HFF-Myc (cell line): ENCODE measurements at places on chromosomes 13 and 19.
A peak's percentile ranks its signal among the peaks of the same experiment; 100 is the strongest.

DNA sequence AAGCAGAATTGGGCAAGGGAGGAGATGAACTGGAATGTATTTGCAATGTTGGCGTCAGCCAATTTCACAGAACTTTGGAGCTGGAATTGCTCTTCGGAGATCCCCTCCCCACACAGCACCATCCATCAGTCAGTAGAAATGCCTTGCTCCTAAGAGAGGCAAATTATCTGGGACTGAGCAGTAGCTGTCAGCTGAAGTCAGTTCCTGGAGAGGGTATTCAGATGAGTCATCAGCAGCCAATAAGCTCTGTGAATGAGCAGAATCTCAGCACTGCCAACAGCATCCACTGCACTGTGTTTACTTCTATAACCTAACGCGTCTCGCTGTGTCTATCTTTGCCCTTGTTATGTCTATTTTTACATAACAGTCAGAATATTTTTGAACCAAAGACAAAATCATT, 213.7 kb downstream of the SLITRK5 start:
- DNase-seq: no peak

DNA sequence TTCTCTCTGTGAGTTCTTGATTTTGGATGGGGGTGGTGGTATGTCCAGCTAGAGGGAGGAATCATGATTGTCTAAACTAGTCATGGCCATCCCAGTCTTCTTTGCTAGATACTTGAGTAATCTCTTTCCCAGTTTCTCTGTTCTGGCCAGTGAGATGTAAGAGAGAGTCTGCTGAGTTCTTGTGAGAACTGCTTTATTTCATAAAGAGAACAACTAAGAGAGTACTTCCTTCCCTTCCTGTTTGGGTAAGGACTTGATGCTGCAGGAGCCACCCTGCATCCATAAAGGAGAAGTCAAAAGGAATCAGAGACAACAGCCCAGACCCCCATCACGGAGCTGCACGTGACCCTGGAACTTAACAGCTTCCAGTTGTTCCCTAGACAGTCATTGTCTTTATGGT, 3.0 kb upstream of the RASL11A start:
- no peak for DNase-seq

- peak; percentile 40 for DNase-seq
Observed at GRCh38 chr19:5627395-5627904, 4.6 kb downstream of the SAFB start.

GRCh38 chr13:99968521-99969452, 2.8 kb downstream of the ZIC5 start:
- DNase-seq: no peak

DNA sequence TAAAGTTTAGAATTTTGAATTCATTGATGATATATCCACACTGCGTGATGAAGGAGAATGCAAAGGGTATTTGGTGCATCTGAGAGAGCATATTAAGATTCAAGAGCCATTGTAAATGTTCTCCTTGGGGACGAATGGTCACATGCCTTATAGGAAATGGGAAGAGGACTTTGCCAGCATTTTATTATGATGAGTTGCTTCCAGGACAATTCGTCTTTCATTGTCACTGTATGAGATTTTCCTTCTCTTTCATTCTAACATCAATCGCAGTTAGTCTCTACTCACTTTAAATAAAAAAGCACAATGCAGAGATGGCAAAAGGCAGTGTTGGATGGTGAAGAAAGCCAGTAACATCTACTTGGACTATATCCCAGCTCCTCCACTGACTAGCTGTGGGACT, 21.4 kb downstream of the WDFY2 start:
- no peak for DNase-seq

GRCh38 chr13:44439452-44440024, 65.9 kb downstream of the SERP2 start:
- DNase-seq: no peak

- no peak for DNase-seq
Observed at GRCh38 chr19:44846455-44847143, 502 bp downstream of the NECTIN2 start.

DNA sequence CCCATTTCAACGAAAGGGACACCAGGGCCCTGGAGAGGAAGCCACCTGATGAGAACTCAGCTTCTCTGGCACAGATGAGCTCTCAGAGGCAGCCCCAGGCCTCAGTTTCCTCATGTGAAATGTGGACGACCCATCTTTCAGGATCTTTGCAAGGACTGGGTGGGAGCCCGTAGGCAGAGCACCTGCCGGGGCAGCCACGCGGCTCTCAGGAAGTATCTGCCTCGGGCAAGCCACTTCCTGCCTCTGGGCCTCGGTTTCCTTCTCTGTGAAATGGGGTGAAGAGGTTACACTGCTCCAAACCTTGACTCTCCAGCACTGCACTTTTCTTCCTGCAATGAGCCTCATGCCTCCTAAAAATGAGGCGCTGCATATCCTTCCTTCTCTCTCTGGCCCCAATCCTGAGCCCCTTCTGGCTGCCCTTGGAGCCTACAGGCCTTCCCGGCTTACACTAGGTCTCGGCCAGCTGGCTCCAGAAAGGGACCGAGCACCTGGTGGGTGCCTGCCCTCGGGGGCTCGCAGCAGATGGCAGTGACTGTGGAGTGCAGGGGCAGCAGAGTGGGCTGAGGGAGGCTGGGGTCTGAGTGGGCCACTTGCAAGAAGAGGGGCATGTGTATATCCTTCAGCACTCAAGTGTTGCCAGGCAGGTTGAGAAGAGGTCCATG, 3.5 kb downstream of the SSBP4 start:
- DNase-seq: no peak

GRCh38 chr19:55437410-55437809, 5.7 kb downstream of the SHISA7 start:
- DNase-seq: no peak

DNA sequence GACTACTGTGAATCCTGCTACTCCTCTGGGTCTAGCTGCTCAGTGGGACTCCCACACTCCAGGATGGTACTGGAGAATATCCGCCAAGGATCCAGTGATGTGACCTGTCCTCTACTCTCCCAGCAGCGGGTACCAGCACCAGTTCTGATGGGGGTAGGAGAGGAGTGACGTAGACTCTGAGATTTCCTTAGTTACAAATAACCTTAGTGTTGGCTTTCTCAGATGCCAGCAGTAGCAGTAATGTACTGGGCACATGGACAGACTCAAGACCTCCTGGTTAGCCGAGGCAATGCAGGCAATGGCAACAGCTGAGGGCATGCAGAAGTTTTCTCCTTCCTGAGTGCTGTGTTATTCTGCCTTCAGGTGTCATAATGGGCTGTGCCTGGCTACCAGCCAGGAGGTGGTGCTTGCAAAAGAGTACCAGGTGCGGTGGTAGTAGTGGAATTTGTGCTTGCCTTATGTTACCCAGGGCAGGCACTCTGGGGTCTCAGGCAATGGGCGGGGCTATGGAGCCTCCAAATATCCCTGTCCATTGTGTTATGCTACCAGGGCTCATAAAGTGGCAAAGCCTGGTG, 105.3 kb upstream of the KLF5 start:
- DNase-seq: no peak

GRCh38 chr19:12646551-12646950, 20.0 kb downstream of the MAN2B1 start:
- no peak for DNase-seq

DNA sequence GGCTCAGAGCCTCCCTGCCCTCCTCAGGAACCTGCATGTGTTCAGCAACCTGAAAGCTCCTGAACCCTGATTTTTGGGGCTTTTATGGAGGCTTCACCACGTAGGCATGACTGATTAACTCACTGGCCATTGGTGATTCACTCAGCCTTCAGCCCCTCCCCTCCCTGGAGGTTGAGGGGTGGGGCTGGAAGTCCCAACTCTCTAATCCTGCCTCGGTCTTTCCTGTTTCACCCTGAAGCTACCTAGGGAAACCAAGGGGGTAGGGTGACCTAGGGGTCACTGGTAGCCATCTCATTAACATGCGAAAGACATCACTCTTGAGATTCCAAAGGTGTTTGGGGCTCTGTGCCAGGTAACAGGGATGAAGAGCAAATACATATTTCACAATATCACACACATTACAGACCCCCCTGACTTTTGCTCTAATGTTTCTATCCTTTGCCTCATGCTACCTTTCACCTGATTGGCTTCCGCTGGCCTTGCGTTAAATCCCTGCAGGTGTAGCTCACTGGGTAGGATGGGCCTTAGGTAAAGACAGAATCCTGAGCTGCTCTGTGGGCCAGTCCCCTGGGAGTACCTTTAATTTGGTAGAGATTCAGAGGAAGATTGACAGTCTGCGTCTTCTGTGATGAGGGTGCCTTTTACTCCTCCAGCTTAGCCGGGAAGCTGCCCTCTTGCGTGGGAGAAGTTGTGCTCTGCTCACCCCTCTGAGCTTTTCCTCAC, 260.6 kb downstream of the ATP8A2 start:
- DNase-seq: no peak
